ENCODE measurements at places on chromosomes 11 and 22.

DNA sequence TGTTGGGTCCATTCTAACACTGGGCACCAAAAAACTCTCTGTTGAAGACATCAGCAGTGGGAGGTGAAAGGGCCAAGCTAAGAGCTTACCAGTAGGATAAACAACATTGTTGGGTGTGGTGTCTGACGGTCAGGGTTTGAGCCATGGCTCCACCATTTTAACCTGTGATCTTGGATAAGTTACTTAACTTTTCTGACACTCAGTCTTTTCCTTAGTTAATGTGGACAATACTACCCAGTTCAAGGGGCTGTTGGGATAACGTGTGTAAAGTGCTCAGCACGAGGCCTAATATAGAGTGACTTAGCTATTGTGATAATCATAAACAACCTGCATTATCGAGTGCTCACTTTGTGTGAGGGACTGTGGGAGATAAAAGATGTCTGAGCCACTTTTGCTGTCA lies 6.1 kb downstream of the UCP3 start:
- no peak for DNase-seq

DNA sequence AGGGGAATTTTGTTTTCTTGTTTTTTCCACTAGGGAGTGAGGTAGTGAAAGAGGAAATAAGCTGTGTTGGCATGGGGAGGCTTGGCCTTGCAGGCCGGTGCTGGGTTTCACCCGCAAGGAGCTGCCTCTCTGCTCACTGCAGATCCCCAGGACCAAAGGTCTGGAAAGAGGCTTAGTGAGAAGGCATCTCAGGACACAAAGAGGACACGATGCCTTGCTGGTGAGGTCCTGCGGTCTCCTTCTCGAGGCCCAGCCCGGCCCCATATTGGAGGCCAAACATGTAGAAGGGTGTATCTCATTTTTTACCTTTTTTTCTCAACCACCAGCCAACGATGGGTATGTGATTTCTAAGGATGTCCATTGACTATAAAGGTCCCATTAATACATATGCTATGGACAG lies 17.6 kb downstream of the TIMP3 start:
- DNase-seq = no peak

DNA sequence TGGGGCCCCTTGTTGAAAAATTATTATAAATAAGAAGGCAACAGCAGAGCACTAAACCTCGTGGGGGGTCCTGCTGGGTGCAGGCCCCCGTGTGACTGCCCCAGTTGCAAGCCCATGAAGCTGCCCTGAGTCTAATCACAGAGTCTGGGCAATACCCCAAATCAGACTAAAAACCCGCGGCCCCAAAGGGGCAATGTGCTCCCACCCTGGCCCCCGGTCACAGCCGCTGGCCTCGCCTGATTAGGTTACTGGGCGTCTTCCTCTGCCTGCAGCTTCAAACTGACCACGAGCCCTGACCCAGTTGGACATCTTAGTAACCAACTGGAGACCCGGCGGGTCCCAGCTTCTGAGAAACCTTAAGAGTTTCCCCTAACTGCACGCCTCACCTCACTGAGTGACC lies 1.6 kb downstream of the CXCR5 start:
- no peak for DNase-seq

DNA sequence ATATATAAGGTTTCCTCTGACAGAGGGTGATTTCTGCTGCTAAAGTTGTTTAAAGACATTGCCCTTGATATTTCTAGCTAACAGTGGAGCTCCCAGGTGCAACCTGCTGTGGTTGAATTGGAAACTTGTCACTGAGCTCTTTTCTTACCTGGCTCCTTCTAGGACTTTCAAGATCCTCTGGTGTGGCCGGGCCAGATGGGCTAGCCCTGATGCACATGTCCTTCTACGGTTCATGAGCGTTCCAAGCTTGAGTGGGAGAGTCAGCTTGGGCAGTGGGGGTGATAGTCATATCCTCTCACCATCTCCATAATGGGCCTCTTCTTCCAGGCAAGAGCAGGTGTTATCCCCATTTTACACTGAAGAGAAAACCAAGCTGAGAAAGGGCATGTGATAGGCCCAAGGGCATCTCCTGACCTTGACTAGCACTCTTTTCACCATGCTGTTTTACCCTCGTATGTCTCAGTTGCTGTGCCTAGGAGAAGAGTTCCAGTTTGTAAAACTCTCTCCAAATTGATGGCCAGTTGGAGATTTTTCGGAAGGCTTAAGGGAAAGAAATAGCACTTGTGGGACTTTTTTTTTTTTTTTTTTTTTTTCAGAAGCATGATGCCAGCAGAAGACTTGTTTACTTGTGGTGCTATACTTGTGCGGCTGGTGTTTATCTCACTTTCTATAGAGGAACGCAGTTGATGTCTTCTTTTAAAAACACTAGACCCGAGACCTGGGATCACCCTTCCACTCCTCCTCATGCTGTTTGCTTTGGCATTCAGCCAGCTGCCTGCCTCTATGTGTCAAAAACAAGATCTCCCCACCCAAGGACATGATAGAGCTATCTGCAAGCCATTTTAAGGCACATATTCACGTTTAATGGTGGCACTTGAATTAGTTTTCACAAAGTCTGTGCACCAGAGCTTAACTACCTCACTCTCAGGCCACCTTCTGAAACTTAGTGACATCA lies 32.6 kb downstream of the TEAD1 start:
- DNase-seq = no peak

DNA sequence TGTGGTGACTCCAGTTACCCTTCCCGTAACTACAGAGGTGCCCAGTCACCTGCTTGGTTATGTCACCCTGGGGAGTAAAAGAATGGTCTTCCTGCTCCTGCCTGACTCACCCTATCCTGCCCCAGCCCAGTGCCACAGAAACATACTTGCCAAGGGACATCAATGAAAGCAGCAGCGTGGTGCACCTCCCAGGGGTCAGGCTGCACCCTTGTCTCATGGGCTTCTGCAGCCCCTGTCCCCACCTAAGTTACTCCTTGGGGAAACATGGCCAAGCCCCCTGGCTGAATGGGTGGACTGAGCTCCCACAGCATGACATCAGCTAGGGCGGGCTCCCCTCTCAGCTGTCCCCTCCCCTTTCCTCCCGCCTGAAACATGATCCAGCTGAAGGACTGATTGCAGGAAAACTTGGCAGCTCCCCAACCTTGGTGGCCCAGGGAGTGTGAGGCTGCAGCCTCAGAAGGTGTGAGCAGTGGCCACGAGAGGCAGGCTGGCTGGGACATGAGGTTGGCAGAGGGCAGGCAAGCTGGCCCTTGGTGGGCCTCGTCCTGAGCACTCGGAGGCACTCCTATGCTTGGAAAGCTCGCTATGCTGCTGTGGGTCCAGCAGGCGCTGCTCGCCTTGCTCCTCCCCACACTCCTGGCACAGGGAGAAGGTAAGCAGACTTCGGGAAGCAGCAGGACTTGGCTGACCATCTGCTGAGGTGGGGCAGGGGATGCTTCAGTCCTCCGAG lies at the start of gene HTR3A:
Gene HTR3A, plus strand, starts transcription at position 368 of the 730 bp plus-strand sequence. Its CDS starts 218 bp downstream, at position 586.
- DNase-seq = no peak

DNA sequence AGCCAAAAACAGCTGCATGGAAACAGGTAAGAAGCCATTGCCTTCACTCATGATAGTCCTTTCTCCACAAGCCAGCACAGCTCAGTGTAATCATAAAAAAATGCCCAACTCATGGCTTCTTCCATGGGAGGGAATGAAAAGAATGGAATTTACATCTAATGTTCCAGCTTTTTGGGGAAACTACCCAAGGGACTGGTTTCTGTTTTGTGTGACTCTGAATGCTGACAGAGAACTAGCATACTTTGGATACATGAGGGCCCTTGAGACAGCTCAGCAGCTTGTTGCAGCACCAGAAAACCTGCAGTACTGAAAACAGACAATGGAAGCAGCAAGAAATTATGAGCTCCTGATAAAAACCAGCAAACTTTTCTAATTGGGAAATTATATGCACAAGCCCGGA lies 24.2 kb upstream of the HORMAD2 start:
- no peak for DNase-seq

GRCh38 chr22:50053861-50054260 lies 4.2 kb downstream of the TTLL8 start:
- DNase-seq = no peak

DNA sequence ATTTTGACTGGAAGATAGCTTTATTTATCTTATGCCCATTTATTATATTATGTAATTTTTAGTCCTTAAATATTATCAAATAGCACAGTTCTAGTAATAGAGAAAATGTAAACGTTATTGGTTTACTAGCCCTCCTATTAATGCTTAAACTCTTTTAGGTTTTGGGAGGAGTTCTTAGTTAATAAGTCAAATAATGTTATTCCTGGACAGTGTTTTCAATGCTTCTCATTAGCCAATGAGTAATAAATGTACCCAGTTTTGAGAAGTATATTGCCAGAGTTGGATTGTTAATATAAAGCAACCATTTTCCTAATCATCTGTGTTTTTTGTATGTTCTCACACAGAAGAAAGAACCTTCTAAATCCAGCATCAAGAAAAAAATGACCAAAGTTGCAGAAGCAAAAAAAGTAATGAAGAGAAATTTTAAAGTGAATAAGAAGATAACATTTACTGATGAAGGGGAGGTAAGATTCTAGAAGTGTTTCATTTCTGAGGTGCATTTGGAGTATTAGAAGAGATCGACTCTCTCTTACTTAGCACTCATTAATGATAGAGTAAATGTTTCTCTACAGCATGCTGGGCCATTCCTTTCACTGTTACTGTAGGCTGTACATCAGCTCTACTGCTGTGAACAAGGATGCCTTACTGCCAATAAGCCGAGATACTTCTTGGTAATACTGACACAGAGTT lies 173.4 kb downstream of the DDX10 start:
- no peak for DNase-seq

DNA sequence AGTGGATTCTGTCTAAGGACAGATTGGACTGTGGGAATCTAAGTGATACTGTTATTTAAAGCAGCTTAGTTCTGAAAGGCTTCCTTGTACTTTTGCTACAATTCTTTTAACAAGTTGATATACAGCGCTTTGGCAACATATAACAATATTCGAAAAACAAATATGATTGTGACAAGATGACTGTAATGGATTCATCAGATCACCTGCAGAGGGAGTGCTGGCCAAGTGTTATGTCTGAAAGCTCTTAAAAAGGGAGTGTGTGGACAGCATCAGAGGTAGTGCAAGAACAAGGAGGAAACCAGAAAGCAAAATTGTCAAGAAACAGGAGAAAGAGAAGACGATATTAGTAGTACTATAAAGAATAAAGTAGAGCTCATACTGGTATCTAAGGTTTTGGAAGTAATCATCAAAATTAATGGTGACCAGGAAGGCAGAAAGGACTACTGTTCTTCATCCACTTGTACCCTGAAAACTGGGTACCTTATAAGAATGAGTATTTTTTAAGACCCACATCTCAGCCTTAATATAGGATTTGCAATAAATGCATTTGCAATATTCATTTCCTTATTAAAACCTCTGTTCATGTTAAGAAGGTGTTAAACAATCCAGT lies 1112.0 kb upstream of the CCDC90B start:
- DNase-seq = peak; percentile 10

DNA sequence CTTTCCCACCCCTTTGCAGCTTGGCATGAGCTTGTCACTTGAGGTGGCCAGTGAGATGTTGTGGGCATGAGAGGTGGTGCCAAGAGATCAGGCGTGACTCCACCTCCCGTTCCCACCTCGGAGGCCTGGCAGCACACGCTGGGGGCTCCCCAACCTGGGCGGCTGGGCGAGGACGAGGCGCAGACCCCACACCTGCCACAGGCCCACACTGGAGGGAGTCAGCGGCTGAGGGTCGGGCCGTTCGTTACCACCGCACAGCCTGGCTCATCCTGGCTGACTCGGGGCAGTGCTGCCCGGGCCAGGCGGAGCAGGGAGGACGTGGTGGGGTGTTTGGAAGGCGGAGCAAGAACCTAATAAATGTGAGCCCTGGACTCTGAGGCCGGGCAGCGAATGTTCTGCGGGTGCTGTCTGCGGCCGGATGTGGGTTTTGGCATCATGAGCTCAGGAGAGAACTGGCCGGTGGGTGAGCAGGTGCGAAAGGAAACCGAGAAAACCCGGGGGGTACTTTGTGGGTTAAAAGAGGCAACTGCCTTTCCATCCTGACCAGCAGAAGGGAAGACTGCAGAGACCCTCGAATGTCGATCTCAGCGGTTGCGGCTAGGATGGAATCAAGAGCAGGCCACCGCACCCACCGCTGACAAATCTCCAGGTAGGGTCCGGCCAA lies 10.2 kb upstream of the IFITM3 start:
- no peak for DNase-seq

Measured in hippocampal formation (tissue), 2 donors.